ENCODE measurements at places on chromosomes 3 and 15.
A peak's percentile ranks its signal among the peaks of the same experiment; 100 is the strongest.

- peak; percentile 84 for DNase-seq
Observed at GRCh38 chr3:69200384-69201068, 78.1 kb upstream of the LMOD3 start.

GRCh38 chr3:104909721-104910120, 457.0 kb upstream of the ALCAM start:
- DNase-seq = peak; percentile 15

DNA sequence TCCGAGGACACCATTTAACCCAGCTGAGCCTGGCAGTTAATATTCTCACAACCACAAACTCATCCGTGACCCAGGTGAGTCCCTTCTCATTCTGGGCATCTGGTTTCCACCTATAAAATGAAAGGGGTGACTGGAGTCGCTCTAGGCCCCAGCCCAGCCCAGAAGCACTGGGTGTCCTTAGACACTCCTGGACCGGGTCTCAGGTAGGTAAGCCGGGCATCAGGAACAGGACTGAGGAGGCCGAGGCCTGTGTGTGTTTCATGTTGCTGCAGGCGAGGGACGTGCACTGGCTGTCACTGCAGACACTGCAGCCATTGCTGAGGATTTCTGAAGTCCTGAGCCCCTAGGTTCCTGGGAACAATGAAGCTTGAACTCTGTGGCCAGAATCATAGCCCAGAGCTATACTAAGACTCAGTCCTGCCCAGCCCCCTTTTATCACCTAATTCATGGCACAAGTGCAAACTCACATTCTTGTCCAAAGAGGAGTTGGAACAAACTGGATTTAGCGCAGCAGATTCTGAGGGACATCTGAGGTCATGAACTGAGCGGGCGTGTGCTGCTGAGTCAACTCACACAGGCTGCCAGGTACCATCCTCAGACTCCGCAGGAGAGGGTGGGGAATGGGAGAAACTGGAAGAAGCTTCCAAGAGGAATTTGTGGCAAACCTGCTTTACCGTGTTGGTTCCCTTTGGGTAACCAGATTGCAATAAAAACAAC, 184.9 kb downstream of the FAM43A start:
- DNase-seq = peak; percentile 64

DNA sequence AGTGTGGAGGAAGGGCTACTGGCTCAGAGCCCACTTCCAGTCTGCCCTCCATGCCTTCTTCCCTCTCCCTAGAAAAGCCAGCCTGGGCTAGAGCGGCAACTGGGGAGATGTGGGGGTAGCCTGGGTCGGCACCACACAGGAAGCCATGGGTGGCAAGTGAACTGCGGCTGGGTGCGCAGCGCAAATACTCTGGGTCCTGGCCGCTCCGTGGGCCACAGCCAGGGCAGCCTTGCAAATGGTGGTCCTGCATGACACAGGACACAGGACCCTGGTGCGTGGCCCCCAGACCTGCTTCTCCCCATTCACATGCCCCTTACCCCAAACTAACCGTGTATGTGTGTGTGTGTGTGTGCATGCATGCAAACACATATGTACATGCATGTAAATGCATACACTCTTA, 25.7 kb downstream of the PRKCD start:
- no peak for DNase-seq

DNA sequence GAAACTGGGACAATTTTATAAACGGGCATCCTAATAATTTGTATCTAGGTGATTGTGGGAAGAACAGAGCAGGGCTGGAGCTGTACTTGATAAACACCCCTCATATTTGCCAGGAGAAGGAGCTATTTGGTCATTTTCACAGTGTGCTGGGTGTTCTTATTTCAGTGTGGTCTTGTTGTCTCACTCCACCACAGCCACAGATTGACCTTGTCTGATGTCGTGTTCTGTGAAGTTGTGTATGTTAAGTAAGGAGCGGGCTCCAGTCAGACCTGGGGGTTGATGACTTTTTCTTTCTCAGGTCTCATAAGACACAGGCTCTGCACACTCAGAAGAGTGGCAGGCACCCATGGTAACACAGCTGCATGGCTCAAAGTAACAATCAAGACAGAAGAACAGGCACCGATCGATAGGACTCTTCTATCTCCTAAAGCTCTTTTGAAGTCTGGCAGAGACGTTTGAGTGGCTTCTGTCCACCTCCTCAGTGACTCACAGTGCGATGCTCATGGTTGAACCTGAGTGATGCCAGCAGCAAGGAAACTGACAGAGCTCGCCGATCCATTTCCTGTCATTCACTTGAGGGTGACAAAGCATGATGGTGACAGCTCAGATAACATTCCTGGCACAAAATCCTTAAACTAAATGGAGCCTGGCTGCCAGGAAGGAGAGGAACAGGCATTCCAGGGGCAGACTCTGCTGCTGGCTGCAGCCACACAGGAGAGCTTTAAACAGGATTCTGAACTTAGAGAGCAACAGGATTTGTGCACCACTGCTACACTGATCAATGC, 20.8 kb downstream of the DPH3 start:
- peak; percentile 90 for DNase-seq

GRCh38 chr15:86044981-86045380, 34.7 kb upstream of the AGBL1 start:
- no peak for DNase-seq

DNA sequence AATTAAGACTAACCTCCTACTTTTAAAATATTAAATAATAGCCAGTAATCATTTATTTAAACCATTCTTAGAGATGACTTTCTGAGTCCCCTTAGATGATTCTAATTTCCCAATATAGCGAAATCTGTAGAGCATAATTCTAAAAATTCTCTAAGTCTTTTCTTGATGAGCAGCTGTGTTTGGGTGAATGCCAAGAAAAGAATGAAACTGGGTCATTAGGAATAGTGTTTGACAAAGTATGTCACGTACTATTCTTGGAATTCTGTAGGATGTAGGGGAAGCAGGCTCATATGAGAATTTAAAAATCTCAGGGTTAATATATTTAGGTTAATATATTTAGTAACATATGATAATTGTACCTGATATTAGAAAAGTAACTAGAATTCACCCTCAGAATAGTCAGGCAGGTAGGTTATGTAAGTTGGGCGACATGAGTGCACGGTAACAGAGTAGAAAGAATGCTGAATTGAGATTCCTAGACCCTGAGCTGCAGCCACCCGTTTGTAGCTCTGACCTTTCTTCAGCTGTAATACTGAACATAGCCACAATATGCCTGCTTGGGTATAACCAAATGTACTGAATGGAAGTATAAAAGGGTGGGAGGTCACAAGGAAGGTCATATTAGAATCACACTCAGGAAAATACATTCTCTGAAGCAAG, 524.3 kb downstream of the UNC13C start:
- DNase-seq = peak; percentile 1

GRCh38 chr3:36652104-36652503, 112.2 kb downstream of the DCLK3 start:
- DNase-seq = no peak

DNA sequence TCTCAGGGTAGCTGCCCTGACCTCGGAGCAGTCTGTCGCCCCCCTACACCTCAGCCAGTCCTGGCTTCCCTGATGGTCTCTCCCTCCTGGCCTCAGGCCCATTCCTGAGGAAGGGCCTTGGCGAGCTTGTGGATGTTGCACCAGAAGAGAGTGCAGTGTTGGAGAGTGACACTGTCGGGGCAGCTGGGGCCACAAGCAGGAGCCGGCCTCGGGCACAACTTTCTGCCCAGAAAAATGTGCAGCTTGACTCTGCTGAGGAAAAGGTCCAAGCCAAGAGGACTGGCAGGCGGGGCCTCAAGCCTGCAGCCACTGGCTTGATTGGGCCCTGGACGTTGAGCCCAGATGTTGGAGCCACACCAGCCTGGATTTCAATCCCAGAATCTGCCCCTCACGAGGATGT, 12.8 kb downstream of the HEMK1 start:
- no peak for DNase-seq

DNA sequence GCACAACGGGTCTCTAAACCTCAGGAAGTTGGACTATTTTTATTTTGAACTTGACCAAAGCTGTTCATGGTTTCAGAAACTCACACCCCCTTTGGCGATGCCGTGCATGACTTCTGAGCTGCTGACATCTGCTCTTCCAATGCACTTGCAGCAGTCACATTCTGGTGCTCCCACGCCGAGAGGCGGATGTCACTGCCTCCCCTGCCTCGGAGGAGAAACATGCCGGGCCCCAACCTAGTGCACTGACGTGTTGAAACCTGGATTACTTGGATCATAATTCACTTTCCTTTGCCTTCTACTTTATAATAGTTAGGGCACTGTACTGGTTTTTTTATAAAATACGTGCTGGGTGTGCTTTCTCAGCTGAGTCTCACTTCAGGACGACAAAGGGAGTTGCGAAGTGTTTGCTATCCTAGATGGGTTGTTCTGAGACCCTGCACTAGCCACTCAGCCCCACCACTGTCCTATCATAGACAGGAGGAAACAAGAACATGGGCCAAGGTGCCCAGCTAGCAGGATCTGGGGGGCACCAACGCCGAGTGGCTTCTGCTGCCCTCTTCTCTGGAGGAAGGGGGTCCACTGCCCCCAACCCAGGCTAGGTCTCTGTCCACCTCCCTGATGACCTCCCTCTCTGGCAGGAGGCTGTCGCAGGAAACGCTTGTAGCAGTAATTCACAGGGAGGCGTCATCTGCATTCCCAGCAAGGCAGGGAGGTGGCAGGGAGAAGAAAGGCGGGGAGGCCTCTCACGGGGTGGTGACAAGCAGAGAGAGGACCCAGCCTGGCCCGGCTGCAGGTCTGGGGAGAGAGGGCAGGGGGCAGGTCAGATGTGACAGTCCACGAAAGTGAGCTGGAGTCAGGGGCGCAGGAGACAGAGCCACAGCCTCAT, 158.8 kb upstream of the IQSEC1 start:
- DNase-seq = no peak

GRCh38 chr3:112042842-112043280, 8.3 kb downstream of the TMPRSS7 start:
- DNase-seq = peak; percentile 57

DNA sequence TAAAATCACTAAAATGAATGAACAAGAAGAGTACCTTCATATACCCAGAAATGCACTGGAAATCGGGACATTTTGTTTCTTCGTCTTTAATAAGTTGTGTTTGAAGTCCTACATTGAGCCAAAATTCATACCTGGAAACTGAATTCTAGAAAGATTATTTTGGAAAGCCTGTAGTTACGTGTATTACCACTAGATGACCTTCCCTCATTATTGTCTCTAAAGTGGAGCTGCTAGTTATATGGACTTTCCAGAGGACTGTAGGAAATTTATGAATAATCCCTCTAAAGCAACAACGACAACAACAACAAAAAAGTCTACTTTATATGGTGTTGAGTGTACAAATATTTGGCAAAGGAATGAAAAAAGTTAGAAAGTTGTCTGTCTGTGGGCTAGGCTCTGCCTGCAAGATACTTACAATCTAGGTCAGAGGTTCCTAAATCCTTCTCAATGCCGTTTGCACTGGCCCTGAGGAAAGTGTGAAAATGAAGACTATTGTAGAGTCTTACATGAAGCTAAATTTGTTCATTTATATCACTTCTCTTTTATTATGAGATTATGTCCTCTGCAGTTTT, 234.8 kb upstream of the NR2E3 start:
- DNase-seq = peak; percentile 10

DNA sequence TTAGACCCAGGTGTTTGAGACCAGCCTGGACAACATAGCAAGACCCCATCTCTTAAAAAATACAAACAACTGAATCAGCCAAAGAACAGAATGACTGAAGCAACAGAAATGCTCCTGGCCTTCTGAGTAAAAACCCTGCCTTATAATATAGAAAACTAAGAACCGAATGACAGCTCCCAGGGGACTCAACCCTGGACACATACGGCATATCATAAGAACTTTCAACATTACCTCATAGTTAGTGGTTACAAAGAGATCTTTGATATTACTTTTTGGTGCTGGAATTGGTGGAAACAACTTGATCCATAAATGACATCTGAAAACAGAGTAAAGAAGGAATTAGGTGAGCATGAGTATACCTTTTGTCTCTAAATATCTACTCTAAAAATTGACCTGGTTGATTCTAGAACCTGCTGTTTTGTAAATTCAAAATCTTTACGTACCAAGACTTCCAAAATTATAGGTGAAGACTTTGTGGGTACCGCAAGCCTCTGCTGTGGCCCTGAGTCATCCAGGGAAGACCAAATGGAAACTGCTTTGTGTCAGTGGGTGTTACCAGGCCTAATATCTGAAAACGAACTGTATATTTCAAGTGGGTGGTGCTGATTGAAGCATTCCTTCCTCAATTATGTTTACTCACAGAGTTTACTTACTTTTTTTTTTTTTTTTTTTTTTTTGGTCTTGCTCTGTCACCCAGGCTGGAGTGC, 35.5 kb downstream of the IL5RA start:
- DNase-seq = no peak

DNA sequence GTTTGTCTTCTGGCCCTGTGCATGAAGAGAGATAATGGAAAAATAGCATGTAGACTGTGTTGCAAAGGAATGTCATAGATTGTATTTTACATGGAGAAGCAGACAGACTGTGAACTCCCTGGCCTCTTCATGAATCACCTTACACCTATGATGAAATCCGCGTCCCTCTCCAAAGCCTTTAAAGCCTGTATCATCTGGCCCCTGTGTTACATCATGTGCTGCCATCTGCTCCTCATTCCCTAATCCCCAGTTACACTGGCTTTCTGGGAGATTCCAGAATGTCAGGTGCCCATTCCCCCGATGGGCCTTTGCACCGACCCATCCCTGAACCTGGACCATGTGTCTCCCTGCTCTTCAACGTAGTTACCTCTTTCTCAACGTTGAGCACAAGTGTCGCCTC, 190.8 kb downstream of the ADAMTSL3 start:
- DNase-seq = no peak

DNA sequence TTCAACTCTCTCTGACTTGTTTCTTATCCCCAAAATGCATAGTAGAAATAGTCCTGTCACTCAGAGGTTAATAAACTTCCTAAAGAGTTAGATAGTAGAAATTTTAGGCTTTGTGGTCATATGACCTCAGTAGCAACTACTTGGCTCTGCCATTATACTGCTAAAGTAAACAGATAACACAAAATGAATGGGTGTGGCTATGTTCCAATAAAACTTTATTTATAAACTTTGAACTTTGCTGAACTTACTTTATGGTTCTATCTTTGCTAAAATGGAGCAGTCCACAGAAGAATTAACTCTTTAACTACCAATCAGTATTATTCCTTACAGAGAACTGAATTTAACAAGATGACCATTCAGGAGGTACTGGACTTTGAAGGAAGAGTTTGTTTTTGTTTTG, 393.6 kb upstream of the CDIN1 start:
- no peak for DNase-seq

DNA sequence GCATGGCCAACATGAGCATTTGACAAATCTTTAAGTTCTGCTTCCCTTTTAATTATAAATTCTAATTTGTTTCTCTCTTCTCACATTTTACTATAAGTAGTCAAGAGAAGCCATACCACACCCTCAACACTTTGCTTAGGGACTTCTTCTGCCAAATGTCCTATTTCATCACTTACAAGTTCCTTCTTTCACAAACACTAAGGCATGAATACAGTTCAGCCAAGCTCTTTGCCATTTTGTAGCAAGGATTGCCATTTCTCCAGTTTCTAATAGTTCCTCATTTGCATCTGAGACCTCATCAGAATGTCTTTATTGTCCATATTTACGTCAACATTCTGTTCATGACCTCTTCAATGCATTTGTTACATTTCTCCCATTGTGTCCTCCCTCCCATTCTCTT, 29.4 kb downstream of the SLC22A14 start:
- DNase-seq = no peak

GRCh38 chr3:30628205-30628900, 22.0 kb downstream of the TGFBR2 start:
- DNase-seq = no peak
